ENCODE measurements at places on chromosomes 16 and 17. TPM values are rescaled to one million over a fixed set of nuclear protein-coding genes. Genes with fewer than 3 reads are reported as not detected.

ENPP7 gene
- 0.11 TPM for total RNA-seq

MT1G gene
- 333 TPM for total RNA-seq

KRT36 gene
- total RNA-seq: not detected

UMOD gene
- total RNA-seq: not detected

RDM1 gene
- 5.2 TPM for total RNA-seq

SENP3 gene
- 75.2 TPM for total RNA-seq

CRISPLD2 gene
- total RNA-seq: 9.4 TPM

GUCY2D gene
- total RNA-seq: 1.1 TPM

ACSF3 gene
- total RNA-seq: 29.5 TPM

OR4D1 gene
- 0.17 TPM for total RNA-seq

NPIPB4 gene
- 64.3 TPM for total RNA-seq

MTSS2 gene
- 34.9 TPM for total RNA-seq

VPS25 gene
- total RNA-seq: 101 TPM

ATP2A3 gene
- 37.8 TPM for total RNA-seq

SHBG gene
- 1.1 TPM for total RNA-seq

All from WTC11 (cell line).